CD4-positive, alpha-beta T cell treated with Interferon gamma for 1 hour (primary cell): ENCODE measurements at places on chromosomes 1 and 21.

- no peak for DNase-seq
Measured at GRCh38 chr1:61636376-61636775, 88.6 kb downstream of the TM2D1 start.

DNA sequence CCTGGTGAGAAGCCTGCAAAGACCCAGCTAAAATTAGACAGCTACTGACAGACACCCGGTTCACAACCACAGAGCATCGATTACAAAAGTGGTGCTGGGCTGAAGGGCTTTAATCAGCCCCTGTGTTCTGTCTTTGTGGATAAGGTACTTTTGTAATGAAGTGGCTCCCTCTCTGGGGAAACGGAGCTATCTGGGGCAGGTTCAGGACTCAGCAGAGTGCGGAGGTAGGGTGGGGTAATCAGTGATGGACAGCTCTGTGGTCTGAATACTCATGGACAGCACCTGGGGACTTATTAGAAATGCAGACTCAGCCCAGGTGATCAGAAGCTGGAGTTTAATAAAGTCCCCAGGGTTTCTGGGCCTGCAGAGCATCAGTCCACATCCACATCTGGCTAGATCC, 152.0 kb downstream of the MATN1 start:
- no peak for DNase-seq

- no peak for DNase-seq
Measured at GRCh38 chr1:89855413-89856123, 34.7 kb downstream of the LRRC8D start.

GRCh38 chr21:14850394-14850793, 214.4 kb downstream of the NRIP1 start:
- DNase-seq = no peak

DNA sequence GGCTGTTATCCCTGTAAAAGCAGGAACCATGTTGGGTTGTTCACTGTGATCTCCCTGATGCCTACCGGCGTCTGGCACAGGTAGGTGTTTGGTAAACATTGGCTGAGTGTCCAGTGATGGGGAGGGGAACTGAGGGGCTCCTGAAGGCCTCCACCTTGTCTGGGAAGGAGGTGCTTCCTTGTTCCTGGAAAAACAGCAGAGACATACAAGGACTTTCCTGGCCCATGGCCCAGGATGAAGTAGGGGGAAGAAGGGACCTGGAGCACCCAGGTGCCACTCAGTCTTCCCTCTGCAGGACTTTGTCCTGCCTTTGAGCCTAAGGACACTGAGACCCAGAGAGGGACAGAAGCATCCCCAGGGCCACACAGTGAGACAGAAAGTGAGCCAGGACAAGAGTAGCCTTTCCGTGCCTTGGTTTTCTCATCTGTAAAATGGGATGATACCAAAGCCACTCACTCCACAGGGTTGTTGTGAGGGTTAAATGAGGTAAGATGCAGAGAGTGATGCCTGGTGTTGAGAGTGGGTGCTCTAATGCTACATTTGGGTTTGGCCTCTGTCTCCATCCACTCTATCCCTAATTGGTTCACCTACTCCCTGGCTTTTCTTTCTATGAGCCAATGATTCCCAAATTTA, 6.1 kb upstream of the HEYL start:
- DNase-seq = no peak

- no peak for DNase-seq
Measured at GRCh38 chr1:39671793-39672550, at the start of gene NT5C1A. TSS of gene NT5C1A (minus strand) at chr1:39672107. CDS start at chr1:39672038, 69 bp downstream.

DNA sequence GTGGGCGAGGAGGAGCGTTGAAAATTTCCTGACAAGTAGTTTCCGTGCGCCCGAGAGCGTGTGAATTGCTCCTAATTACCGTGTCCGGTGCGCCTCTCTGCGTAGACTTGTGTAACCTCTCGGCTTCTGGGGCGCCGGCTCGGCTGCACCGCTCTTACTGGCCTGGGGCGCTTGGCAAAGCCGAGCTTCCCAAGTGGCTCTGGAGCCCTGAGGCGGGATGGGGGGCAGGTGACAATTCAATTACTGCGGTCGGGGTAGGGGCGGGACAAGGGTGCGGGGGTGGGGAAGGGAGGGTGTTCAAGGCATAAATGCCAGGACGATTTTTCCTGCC, 392 bp upstream of the DMRTA2 start:
- DNase-seq = no peak

DNA sequence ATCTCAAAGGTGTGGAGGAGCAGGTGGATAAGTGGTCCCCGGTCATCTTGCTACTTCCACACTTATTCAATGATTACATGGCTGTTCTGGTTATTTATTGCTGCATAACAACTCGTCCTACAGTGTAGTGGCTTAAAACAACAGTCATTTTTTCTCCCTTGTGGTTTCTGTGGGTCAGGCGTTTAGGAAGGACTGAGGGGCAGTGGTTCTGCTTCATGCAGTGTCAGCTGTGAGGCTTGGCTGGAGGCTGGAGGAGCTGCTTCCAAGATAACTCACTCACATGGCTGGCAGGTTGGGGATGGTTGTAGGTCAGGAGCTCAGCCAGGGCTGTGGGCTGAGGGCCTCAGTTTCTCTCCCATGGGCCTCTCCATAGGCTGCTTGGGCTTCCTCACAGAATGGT, 5.9 kb upstream of the SLC6A17 start:
- no peak for DNase-seq

- no peak for DNase-seq
Measured at GRCh38 chr1:212797681-212798080, 6.0 kb downstream of the TATDN3 start.

GRCh38 chr1:51172811-51173210, 63.3 kb upstream of the RNF11 start:
- DNase-seq = no peak

GRCh38 chr1:58465825-58466629, 80.5 kb downstream of the OMA1 start:
- DNase-seq = no peak

DNA sequence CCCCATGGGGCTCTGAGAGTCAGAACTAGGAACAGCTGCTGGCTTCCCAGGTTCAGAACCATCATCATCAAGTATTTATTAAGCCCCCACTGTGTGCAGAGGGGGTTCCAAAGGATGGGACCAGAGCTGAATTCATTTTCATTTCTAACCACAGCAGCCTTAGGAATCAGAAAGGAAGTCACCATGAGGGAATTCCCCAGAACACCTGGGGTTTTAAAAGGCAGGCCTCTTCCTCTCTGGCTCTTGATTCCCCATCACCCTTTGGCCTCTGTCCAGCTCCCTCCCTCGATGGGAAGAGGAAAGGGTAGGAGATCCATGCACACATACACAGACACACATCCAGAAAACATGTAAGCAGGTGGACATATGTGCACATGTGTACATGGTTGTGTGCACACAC, 1.3 kb upstream of the KCNN3 start:
- no peak for DNase-seq

- no peak for DNase-seq
Measured at GRCh38 chr1:227006226-227006796, 66.2 kb downstream of the COQ8A start.

DNA sequence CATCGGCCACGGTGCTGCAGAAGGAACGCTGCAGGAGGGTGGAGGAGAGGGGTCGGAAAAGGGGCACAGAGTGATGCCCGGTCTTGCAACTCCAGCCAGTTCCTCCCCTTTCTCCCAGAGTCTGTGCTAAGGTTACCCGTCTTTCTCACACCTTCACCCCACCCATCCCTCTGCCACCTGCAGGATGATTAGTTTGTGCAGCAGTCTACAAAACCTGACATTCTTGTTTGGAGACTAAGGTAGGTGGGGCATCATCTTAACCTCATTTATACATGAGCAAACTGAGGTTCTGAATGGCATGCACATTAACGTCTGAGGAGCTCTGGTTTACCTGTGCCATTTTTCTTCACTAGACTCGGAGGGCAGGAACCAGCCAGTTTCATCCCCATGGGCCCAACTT, 232.3 kb downstream of the GRIK3 start:
- no peak for DNase-seq

DNA sequence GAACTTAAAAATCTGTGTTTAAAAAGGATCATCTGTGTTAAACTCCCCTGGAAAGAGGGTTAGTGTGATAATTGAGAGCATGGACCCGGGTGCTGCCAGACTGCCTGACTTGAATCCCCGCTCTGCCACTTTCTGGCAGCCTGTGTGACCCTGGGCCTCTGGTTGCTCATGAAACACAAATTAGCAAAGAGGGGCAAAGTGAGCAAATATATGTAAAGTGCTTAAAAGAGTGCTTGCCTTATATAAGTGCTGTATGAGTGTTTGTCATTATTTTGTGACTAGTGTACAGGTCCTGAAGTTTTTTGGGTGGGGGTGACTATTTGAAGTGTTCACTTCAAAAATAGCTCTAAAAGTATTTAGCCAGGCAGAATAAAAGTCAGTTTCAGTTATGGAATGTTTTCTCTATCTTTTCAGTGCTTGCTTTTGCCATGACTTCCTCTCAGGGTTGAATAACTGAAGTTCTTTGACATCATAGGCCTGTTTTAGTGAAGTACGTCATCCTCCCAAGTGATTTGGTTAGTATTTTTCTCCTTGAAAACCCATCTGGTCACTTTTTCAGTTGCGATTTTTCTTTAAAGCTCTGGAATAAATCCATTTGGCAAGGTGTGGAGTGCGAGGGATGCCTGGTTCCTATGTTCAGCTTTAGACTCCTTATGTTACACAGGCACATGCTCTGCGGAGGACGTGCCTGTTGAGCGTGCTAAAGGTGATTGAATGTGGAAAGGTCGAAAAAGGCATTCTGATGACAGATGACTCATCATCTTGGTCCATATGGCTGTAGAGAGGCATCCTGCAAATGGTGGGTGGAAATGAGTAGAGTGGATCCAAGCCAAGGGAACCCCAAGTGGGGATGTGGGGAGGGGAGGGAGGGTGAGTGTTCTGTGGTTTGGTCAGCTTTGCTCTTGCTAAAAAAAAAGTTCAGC, 47.8 kb downstream of the AK4 start:
- DNase-seq = no peak

GRCh38 chr1:165487921-165488320, 43.0 kb upstream of the RXRG start:
- no peak for DNase-seq

DNA sequence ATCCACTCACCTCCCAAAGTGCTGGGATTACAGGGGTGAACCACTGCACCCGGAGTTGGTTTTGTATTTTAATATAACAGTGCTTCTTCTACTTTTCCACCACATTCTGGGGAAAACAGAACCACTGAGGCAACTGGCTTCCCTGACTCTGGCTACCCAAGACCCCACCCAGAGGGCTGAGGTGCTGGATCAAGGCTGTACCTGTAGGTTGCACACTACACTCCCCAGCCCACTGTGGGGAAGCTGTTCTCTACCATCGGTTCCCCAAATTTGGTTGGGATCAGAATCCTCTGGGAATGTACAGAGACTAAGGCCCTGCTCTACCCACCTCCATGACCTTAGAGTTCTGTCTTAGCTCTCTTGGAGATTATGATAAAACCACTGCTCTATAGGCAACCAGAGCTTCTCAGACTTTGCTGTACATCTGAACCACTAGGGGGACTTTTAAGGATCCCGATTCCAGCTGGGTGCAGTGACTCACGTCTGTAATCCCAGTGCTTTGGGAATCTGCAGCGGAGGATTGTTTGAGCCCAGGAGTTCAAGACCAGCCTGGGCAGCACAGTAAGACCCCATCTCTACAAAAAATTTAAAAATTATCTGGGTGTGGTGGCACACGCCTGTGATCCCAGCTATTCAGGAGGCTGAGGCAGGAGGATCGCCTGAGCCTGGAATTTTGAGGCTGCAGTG, 51.6 kb downstream of the GNG4 start:
- DNase-seq = no peak

GRCh38 chr1:172658871-172659453, at the start of gene FASLG:
TSS of gene FASLG (plus strand) at chr1:172659103. CDS start at chr1:172659202, 99 bp downstream.
- DNase-seq = peak; percentile 16

DNA sequence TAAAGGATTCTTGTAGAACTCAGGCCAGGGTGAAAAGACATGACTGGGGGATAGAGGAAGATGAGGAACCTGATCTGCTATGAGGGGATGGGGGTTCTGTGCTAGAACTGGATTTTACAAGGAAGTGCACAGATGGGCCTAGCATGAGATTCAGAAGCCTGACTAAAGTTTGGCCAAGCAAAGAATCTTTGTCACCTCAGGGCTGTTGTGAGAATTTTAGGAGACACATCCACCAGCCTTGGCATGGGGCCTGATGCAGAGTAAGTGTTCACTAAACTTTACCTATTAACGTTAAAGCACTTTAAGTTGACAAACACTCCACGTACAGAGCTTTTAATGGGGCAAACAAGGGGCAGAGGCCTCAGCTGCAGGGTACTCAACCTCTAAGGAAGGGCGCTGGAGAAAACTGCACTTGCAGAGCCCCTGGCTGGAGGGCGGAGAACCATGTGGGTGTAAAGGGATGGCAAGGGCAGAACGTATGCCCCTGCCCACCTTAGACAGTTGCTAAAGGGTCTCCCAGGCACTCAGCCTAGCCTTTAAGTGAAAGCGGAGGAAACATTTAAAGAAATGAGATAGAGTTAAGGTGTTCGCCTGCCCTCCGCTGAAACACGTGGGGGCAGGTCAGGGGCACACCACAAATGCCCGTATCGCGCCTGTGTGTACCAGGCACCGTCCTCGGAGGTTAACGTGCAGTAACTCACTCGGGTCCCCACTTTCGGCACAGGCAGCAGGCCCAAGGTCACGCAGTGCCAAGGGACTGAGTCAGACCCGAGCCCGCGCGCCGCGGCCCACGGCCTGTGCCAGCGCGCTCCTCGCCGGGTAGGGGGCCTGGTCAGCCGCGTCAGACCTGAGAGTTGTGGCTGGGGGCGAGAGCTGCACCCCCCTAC, 990 bp upstream of the MRPS6 start:
- no peak for DNase-seq

- no peak for DNase-seq
Measured at GRCh38 chr1:51326839-51327238, 3.5 kb downstream of the TTC39A start.

DNA sequence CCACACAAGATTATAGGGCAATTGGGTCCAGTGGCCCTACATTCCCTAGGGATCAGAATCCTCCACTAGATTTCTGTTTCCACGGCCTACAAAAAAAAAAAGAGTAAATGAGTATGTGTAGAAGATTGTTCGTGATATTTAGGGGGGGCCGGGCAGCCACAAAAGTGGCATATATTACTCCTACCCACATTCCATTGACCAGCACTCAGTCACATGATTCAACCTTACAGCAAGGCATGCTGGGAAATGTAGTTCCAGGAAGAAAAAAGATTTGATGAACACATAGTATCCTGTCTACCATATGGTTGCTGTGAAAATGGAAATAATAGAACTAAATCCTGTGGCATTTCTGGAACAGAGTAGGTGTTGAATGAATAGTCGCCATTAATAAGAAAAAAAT, 43.4 kb upstream of the GJB5 start:
- no peak for DNase-seq

GRCh38 chr1:21926814-21927532, 10.1 kb downstream of the HSPG2 start:
- DNase-seq = no peak
